SK-N-SH (cell line): ENCODE measurements at places on chromosomes 13 and 19.

- no peak for DNase-seq
Measured at GRCh38 chr19:18461471-18461870, 23.5 kb upstream of the ISYNA1 start.

GRCh38 chr19:4974880-4975469, 6.1 kb downstream of the KDM4B start:
- DNase-seq = no peak

GRCh38 chr19:17421942-17422341, 2.1 kb downstream of the MVB12A start:
- no peak for DNase-seq

- DNase-seq = no peak
Measured at GRCh38 chr13:44174769-44175425, 198.7 kb upstream of the SERP2 start.

GRCh38 chr13:72970301-72970880, 88.4 kb upstream of the KLF5 start:
- DNase-seq = no peak

DNA sequence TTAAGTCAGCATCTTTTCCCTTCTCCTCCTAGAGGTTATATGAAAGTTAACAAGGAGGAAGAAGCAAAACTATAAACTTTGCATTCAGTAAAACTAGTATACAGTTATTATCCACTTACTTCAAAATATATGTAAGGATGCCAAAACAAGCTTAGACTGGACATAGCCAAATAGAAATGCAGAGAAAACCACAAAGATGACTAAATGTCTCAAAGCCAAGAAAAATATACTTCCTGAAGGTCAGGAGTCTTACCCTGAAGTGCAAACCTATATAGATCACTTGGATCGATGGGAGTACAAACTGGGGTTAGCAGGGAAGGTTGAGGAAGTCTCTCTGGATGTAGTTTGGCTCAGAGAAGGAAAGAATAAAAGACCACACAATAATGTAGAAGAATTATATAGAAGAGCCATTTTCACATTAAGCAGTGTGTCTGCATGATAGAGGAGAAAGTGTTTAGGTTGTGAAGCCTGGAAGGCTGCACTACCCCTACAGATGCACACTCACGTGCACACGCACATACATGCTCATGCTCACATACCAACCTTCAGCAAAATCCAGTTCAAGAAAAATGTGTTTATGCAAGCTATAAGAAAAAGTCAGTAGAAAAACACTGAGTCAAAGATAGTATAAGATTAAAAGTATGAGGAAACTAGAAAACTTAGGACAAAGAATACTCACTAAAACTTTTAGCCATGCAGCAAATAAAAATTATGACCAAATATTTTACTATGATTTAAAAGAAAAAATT, 112.1 kb upstream of the RXFP2 start:
- DNase-seq = no peak

GRCh38 chr19:47341734-47342133, 7.4 kb upstream of the DHX34 start:
- no peak for DNase-seq

- DNase-seq = no peak
Measured at GRCh38 chr13:22031702-22032286, 360.9 kb downstream of the FGF9 start.

DNA sequence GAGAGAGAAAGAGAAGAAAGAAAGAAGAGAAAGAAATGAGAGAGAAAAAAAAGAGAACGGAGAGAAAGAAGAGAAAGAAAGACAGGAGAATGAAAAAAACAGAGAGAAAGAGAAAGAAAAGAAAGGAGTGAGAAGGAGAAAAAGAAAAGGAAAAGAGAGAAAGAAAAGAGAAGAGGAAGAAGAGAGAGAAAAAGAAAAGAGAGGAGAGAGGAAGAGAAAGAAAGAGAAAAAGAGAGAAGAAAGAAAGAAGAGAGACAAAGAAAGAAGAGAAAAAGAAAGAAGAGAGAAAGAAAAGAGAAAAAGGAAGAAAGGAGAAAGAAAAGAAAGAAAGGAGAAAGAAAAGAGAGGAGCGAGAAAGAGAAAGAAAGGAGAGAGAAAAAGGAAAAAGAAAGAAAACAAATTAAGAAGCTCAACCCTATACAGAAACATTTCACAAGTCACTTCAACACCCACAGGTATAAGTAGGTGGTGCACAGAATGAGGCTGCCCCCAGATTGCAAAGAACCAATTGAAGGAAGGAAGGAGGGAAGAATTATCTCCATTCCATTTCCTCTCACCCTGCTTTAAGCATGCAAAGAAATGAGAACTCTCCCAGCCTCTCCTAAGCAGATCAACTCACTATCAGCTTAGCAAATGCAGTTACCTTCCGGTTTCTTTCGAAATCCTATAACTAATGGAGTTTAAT, 98.8 kb upstream of the CACNA1A start:
- DNase-seq = no peak

- no peak for DNase-seq
Measured at GRCh38 chr13:30339738-30340330, 32.5 kb upstream of the KATNAL1 start.

GRCh38 chr13:30830638-30830965, 75.5 kb upstream of the MEDAG start:
- DNase-seq = no peak
